ENCODE measurements at places on chromosomes 2 and 18.

GRCh38 chr2:2840681-2841300 lies 509.7 kb upstream of the MYT1L start:
- DNase-seq: no peak

DNA sequence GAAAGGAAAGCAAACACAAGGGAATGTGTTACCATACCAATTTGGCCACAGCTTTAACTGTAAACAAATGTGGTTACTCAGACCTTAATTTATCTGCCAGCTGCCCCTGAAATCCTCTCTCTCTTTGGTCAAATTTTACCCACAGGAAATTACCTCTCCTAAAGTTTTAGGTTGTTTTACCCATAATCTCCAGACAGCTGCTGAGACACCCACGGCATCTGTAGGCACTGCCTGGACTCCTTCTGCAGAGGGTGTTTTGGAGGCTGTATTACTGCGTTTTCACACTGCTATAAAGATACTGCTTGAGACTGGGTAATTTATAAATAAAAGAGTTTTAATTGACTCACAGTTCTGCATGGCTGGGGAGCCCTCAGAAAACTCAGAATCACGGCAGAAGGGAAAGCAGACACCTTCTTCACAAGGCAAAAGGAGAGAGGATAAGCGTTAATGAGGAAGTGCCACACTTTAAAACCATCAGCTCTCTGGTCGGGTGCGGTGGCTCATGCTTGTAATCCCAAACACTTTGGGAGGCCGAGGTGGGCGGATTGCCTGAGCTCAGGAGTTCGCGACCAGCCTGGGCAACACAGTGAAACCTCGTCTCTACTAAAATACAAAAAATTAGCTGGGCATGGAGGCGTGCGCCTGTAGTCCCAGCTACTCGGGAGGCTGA lies 677.5 kb upstream of the FSHR start:
- no peak for DNase-seq

DNA sequence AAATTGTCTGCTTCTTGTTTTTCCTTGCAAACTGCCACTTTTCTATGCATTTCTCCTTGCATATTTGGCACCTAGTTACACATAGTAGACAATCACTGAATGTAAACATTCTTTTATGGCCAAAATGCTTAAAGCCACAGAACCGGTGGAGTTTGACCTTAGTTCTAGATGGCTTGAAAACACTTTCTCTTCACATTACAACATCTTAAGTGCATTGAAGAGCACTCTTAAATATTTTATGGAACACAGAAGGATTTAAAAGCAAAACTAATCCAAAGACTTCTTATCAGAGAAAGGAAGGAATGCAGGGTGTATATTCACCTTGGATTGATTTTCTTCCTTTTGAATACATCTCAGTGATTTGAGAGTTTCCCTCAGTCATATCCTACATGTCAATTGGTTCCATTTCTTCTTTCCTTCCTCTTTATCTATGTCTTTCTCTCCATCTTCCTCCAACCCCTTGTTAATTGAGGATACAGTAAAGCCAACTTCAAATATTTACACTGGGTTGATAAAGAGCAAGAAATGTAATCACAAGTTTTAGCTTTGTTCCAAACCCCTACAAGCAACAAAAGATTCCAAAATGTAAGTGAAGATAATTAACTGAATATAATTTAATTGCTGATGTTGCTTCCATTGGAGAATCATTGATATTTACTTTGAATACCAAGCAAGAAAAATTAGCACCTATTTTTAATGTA lies 548.0 kb downstream of the CNTNAP5 start:
- no peak for DNase-seq

DNA sequence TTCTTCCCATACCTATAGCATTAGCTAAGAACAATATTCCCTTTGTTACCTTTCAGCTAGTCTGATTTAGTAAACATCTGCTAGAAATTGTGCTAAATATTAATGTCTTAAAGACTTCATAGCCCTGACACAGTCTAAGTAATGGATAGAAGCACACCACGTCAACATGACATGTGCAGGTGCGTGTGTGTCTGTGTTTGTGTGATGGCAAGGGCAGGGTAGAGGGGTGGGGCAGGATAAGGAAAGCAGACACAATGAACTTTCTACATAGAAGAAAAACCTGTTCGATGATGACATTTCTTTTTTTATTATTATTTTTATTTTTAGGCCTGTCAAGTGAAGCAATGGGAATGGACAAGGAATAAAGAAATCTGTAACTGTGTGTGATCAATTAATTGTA lies 223.3 kb downstream of the NOL4 start:
- no peak for DNase-seq

DNA sequence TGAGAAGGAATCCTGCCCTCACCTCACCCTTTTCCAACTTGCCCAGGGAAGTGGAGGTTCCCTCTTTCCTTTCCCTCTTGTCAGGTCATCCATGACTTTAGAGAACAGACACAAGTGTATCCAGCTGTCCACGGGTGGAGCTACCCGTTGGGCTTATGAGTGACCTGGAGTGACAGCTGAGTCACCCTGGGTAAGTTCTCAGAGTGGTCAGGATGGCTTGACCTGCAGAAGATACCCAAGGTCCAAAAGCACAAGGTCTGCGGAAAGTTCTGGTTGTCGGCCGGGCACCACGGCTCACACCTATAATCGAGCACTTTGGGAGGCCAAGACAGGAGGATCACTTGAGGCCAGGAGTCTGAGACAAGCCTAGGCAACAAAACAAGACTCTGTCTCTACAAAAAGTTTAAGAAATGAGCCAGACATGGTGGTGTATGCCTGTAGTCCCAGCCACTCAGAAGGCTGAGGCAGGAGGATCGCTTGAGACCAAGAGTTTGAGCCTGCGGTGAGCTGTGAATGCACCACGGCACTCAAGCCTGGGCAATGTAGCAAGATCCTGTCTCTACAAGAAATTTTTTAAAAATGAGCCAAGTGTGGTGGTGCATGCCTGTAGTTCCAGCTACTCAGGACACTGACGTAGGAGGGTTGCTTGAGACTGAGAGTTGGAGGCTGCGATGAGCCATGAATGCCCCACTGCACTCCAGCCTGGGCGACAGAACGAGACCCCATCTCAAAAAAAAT lies 14.0 kb upstream of the CNDP1 start:
- DNase-seq: no peak

GRCh38 chr2:40289771-40290404 lies 162.0 kb downstream of the SLC8A1 start:
- DNase-seq: no peak

DNA sequence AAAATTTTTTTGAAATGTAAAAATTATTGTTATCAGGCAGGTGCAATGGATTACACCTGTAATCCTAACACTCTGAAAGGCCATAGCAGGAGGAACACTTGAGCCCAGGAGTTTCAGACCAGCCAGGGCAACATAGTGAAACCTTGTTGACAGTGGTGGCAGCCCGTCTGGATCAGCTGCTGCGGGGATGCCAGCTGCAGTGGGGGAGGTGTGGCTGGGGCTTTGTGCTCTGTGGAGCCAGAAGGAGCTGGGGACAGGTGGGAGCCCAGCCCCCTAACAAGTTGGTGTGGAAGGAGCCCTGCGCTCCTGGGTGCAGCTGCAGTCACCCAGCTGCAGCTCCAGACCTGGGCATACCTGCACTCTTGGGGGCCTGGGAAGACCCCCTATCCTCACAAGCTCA lies 182.4 kb upstream of the MC4R start:
- no peak for DNase-seq

- peak; percentile 34 for DNase-seq
Observed at GRCh38 chr2:238945433-238946150, 97.7 kb downstream of the TWIST2 start.
